H7 (cell line): ENCODE measurements at places on chromosomes 6 and 20. TPM values are rescaled to one million over a fixed set of nuclear protein-coding genes. Genes with fewer than 3 reads are reported as not detected.
A peak's percentile ranks its signal among the peaks of the same experiment; 100 is the strongest.

Gene LY6G6C
- total RNA-seq, result not detected in 2 replicates

DNA sequence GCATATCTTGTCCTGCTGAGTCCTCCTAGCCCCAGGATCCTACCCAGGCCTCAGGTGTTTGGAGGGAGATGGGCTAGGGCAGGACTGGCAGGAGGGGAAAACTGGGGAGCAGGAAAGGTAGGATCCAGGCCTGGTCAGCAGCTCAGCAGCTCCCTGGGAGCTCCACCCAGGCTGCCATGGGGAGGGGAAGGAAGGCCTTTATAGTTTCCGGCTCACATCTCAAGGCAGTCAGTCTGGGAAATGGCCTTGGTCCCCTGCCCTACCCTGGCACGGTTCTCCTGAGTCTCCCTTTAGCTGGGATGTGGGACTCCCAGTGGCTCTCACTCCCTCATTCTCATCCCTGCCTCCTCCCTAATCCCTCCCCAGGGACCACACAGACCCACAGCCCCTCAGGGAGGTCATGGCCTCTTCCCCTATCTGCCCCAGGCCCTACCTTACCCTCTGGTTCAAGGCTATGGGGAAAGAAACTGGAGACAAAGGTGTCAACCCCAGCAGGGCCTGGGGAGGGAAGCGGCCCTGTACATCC, 1.6 kb downstream of the SLC44A4 start:
- DNase-seq, result no peak

- no peak for DNase-seq
Measured at GRCh38 chr20:62659488-62660239, 17.4 kb downstream of the SLCO4A1 start.

- DNase-seq, result no peak
Measured at GRCh38 chr6:1321738-1322137, 9.8 kb downstream of the FOXQ1 start.

DNA sequence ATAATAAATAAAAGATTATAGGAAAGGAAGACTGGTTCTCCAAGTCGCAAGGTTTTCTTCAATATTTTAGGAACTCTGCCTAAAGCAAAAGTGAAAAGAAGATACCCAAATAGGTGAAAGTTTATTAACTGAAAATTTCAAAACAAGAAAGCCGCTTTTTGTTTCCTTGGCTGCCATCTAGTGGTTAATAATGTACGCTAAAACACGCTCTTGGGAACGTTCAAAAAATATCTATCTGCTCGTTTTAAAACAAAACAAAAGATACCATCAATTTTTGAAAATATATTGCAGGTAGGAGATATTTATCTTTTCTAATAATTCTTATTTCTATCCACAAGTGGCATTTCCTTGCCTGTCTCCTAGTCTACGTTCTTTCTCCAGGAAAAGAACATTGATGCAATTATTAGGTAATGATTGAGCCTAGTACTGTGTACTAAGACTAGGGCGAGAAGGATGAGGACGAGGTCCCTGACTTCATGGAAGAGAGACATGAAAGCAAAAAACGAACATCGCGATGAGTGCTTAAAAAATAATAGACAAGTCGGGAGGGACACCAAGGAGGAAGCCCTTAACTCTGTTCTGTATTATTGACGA, 97.2 kb downstream of the SPTLC3 start:
- no peak for DNase-seq

DNA sequence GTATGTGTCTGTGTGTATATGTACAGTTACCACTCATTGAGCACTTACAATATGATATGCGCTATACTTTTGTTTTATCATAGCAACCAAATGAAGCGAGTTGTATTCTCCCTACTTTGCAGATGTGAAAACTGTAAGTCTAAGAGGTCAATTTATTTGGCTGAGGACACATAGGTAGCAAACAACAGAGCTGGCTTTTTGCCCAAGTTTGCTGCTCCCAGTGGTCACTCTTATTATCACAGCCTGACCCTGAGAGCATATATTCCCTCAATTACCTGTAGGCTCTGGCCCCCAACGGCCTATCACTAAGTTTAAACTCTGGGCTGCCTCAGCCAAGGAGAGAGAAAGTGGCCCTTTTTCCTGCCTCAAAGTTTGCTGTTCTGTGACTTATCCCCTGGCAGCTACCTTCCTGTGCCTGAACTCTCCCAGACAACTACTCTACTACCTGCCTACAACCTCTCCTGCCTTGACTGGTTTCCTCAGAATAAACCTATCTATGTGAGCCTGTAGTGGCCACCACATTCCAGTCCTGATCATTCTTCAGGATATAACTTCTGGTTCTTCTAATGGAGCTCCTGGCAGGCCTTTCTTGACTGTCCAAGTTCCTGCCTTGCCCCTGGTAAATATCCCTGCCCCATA, 221.8 kb downstream of the FRK start:
- DNase-seq, result peak; percentile 62
